ENCODE measurements at places on chromosomes 1 and 21.
A peak's percentile ranks its signal among the peaks of the same experiment; 100 is the strongest.

DNA sequence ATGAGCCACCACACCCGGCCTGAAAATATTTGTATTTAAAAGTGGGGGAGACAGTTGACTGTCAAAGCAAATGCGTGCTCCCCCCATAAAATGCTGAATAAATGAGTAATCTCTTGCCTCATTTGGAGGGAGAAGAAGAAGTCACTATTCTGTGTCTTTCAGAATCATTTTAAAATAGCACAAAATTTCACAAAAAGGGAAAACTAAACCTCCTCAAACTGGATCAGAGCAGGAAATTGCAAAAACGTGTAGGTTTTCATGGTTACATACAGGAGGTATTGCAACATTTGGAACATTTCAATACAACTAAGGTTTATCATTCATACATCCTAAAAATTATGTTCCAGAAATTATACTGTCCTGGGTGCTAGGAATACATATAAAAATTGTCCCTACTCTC, 13.6 kb downstream of the MTF1 start:
- DNase-seq, result no peak

GRCh38 chr1:155643230-155643629, 33.2 kb downstream of the MSTO1 start:
- DNase-seq, result no peak

DNA sequence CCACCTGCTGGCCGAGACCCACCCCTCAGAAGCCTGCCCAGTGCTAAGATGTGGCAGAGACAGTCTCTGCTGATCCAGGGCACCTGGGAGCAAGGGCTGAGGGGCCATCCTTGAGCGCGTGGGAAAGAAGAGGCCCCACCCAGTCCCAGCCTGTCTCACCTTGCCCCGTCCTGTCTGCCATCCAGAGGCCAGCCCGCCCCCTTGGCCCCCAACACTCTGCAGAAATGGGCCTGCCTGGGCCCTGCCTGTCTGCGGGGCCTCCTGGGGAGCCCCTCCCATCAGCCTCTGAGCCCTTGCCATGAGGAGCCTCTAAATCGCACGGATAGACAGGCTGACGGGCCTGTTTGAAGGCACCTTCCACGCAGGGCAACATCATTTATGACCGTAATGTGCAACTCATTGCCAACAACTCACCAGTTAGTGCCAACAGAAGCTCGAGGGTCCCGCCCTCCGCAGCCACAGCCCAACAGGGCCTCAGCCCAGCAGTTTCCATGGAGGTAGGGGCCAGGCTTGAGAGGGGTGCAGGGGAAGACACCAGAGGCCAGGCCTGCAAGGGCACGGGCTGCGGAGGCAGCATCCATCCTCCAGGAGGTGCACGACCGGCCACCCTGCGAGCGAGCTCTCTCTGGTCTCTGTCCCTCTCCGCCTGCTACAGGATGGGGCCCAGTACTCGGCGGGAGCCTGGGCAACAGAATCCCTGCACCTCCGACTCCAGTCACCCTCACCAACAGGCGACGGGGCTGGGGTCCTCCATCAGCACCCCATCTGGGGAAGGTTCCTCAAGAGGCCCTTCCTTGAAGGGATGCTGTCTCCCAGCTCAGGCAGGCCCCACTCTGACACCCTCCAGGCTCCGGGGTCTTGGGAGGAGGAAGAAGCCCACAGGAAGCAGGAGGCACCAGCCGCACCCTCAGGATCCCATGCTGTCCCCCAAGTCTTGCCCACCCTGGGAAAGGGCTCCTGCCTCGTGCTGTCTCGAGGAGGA, 78.0 kb downstream of the MEGF6 start:
- no peak for DNase-seq

DNA sequence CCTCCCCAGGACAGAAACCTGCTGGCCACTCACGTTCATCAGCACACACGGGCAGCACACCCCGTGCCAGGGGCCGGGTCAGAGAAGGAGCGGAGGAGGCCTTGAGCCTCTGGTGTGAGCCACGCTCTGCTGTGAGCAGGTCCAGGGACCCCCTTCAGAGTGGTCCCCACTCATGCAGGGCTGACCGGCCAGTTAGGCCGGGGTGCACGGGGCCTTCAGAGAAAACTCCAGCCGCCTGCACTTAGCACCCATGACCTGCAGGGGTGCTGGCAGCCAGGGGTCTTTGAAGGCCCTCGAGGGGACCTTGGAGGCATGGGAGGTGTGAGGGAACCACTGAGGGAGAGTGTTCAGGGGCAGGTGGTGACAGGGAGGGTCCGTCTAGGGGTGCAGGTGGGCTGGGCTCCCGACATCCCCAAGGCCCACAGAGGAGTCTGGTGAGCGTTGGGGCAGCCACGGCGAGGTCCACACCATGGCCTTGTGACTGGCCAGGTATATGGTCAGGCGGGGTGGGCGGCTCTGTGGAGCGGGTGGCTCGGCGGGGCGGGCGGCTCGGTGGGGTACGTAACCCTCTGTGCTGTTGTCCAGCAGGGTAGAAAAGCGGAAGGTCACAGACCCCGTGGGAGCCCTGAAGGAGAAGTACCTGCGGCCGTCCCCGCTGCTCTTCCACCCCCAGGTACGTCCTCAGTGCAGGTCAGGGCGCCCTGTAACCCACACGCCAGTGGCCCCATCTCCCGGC, 40.3 kb upstream of the ARHGEF16 start:
- DNase-seq, result no peak

- DNase-seq, result no peak
Measured at GRCh38 chr21:35994613-35995012, 65.7 kb downstream of the SETD4 start.

DNA sequence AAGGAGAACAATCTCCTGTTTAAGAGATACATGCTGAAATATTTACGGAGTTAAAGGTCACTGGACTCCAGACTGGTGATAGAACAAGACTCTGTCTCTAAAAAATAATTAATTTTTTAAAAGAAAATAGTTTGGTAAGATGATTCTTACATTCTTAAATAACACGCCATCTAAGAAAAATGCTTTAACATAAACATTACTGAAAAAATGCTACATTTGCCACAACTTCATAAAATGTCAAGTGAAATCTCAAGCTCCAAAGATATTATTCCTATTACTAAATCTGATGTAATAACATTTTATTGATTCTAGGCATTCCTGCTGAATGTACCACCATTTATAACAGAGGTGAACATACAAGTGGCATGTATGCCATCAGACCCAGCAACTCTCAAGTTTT, 4.1 kb downstream of the ANGPTL3 start:
- no peak for DNase-seq

DNA sequence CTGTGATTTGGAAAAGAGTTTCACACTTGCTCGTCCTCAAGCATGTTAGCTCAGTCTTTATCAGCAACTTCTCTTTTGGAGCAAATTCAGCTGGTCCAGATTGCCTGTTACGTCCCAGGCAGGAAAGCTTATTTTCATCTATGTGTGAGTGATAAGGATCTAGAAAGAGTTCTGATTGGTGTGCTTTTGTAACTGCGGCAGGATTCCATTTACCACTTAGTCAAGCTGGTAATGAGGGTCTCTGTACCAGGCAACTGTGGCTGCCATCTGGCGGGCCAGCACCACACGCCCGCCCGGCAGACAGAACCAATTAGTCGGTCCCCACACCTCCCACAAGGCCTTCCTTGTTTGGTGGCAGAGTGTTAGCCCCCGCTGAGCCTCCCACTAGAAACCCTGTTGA, 21.0 kb downstream of the C1orf87 start:
- no peak for DNase-seq

- DNase-seq, result no peak
Measured at GRCh38 chr1:116933606-116934515, 24.1 kb downstream of the PTGFRN start.

DNA sequence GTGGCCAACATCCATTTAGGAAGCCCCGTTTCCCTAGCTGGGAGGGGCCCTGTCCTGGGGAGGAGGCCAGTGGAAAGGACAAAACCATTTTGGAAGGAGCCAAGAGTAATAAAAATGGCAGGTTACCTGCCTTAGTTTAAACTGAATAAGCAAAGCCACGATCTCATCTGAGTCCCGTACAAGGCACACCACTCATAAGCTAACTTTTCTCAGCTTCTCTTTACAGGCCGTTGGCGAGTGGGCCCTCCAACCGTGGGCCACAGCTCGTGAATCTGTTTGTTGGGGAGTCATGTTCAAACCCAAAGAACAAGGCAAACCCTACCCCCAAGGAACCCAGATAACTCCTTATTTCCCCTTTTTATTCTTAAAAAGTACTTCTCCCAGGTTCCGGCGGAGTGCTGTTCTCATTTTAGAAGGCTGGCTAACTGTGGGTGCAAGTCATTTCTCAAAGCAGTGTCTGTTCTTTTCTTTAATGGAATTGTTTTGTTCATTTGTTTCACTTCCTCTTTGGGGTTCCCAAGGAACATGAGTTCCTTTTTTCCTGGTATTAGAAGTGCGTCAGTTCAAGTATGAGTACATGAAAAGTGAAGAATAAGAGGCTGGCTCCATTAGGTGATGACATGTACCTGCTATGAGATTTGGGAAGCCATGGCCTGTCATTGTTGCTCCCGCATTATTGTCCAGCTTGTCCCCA, 89.0 kb downstream of the PSMG1 start:
- DNase-seq, result no peak

DNA sequence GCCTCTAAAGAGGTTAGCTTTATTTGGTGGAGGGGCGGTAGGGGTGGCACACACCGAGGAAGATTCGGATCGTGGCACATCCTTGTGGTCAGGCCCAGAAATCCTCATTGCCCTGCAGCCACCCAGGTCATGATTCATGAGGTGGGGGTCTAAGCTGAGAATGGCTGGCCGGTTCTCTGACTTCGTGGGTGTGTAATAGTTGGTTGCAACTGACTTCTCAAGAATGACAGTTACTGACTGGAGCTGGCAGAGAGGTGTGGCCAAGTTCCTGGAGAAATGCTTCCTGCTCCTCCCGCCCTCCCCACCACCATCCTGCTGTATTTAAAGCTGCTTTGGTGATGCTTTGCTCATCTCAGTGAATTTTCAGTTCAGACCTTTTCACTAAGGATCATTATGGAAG, 198.6 kb downstream of the KIF26B start:
- DNase-seq, result no peak

DNA sequence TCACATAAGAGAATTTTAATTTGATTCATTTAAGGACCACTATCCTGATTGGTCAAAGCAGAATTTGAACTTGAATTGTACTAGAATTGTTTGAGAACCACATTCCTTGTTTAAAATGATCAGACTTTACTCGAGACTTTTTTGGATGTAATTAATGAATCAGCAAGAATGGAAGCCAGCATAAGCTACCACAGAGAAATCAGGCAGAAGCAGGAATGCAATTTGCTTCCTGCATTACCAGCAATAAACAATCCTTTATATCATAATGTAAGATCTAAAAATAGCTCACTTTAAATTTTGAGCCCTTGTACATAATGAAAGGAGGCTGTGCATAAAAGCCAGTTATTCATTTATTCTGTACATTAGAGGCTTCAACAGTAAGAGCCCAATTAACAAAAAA, 119.8 kb upstream of the BACE2 start:
- no peak for DNase-seq

DNA sequence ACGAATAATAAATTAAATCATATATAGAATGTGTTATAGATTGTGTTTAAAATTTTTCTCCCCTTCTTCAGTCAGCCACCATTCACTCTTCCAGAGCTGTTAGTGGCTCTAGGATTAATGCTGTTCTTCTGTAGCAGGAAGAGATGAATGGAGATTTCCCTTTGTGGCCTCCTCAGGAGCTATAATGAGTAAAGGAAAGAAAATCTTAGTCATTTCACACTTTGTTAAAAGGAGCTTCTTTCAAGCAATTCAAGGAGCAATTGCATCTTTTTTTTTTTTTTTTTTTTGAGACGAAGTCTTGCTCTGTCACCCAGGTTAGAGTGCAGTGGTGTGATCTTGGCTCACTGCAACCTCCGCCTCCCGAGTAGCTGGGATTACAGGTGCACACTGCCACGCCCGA, 23.7 kb upstream of the TMCO2 start:
- DNase-seq, result peak; percentile 27

DNA sequence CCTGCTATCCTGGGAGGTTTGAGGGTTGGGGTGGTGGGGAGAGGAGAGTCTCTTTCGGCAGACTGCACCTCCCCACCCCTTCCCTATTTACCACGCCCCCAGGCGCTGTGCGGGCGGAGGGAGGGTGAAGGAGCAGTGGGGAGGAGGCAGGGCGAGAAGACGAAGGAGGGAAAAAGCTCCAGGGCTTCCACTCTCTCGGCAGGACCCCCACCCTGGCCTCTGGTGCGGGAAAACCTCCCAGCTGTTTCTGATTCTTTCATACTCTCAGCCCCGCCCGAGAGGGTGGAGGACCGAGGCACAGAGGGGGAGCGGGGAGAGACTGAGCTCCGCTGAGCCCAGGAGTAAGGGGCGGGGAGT, 866 bp upstream of the WNT2B start:
- peak; percentile 37 for DNase-seq

DNA sequence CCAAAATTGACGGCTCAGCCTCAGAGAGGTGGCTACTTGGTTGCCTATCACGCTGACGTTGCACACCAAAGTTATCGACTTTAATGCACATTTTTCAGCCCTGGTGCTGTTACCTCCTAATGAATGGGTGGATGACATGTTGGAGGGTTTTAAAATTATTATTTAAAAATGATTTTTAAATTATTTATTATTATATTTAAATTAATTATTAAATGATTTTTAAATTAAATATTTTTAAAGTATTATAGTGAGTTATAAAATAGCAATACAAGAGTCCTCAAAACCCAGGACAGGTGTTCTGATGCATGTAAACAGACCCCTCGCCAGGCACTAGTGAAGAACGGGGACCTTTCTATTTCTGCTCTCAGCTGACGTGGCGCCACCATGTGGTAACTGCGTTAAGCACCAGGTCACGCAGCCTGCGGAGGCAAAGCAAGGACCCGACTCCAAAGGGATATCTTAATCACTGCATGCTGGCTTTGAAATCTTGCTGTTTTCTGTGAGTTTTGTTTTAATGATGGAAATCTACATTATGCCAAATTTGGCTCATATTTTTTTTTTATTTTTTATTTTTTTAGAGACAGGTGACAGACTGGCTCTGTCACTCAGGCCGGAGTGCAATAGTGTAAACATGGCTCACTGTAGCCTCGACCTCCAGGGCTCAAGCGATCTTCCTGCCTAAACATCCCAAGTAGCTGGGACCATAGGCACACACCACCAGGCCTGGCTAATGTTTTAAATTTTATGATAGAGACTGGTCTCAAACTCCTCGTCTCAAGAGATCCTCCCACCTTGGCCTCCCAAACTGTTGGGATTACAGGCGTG, 22.6 kb downstream of the CASP9 start:
- peak; percentile 77 for DNase-seq

GRCh38 chr1:111615870-111616715, 3.5 kb upstream of the RAP1A start:
- DNase-seq, result no peak

GRCh38 chr1:108521990-108522393, 37.9 kb upstream of the EEIG2 start:
- no peak for DNase-seq

All from activated T-cell treated with anti-CD3 and anti-CD28 coated beads, Interleukin-2, amount 50 U/mL, for 48 hours (primary cell).